ENCODE measurements at places on chromosomes 6 and 20.

DNA sequence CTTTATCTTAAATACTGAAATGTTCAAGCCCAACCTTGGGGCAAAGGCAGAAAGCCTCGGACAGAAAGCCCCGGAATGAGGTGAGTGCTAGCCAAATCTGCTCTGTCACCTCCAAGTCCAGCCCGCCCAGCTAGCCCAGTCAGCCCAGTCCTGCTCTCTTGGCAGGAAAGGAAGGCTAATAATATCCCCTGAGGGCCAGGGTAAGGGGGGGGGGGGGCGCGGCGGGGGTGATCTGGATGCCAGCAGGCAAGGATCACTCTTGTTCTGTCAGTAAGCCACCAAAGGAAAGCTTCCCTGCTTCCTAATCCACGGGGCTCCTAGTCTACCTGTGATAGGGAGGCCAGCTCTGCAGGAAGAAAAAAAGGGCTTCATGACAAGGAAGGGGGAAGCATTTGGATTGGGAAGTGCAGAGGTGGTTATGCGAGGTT lies 1.1 kb downstream of the NDRG3 start:
- DNase-seq: no peak

GRCh38 chr6:160065200-160065599 lies 56.4 kb upstream of the SLC22A1 start:
- no peak for DNase-seq

- no peak for DNase-seq
These were observed 185.6 kb downstream of the TSHZ2 start for GRCh38 chr20:53157443-53158408.

DNA sequence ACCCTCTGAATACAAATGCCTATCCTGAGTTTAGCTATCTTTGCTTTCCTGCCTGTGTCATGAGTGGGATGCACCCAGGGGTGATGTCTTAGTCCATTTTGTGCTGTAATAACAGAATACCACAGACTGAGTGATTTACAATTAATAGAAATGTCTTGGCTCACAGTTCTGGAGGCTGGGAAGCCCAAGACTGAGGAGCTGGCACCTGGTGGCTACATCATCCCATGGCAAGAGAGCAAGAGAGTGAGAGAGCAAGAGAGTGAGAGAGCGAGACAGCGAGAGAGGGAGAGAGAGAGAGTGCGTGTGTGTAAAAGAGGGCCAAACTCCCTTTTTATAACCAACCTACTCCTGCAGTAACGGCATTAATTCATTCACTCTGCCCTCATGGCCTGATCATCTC lies 76.8 kb downstream of the PRDM1 start:
- DNase-seq: no peak

DNA sequence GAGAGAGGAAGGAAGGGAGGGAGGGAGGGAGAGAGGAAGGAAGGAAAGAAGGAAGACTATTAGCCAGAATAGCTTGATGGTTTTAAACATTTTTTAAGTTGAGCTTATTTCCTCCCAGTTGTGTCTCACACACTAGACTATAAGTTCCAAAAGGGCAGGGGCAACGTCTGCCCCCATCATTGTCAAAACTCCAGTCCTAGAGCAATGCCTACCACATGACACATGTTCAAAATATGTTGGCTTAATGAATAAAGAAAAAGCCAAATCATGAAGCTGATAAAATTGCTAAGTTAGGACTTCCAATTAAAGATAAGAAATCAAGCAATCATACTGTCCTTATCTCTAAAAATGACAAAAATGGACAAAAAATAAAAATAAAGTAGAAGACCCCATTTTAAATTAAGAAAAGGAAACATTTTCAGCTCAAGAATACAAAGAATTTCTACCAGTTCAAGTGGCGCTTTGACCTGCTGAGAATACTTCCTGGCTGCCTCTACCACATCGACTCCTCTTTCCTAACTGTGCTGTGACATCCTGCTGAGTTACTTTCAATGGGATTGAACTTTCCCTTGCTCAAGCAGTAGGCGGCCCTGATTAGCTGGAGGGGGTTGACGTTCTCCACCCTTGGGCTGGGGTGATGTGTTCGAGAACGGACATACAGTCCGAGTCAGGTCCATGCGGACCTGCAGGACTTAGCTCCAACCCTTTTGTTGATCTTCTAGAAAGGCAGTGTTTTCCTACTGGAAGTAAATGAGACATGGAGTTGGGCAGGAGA lies 283.9 kb upstream of the FOXQ1 start:
- no peak for DNase-seq

DNA sequence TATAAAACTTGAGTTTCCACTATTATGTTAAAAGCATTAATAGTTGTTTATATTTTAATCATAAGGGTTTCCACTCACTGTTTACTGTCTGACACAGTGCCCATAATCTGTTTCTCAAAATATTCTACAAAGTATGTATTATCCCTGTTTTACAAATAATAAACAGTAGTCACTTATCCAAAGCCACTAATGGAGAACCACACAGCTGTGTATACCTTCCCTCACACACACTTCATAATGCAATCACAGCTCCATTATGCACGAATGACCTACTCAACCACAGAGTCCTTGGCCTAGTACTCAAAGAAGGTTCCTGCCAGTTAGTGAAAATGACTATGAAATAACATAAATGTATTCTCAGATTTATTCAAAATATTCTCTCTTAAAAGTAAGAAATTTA lies 103.1 kb downstream of the EPB41L2 start:
- DNase-seq: no peak

- no peak for DNase-seq
These were observed 106.5 kb downstream of the LY86 start for GRCh38 chr6:6694825-6695624.

- DNase-seq: no peak
These were observed 58.2 kb downstream of the TRIM27 start for GRCh38 chr6:28865401-28866204.

GRCh38 chr6:44291841-44292240 lies 21.3 kb downstream of the AARS2 start:
- no peak for DNase-seq

All from stimulated activated CD8-positive, alpha-beta memory T cell treated with anti-CD3 and anti-CD28 coated beads, Interleukin-7, amount 100 ng/mL, for 4 hours (primary cell).